ENCODE measurements at places on chromosomes 12 and 14. TPM values are rescaled to one million over a fixed set of nuclear protein-coding genes. Genes with fewer than 3 reads are reported as not detected.

NID2 gene
- total RNA-seq = 120 TPM

PYGL gene
- 95.0 TPM for total RNA-seq

PTGES3 gene
- 104 TPM for total RNA-seq

P2RX2 gene
- not detected for total RNA-seq

NPAS3 gene
- total RNA-seq = 0.78 TPM

ADCY4 gene
- total RNA-seq = 106 TPM

GDF3 gene
- not detected for total RNA-seq

DGKA gene
- 66.9 TPM for total RNA-seq

TSHR gene
- under 0.01 TPM for total RNA-seq

TAS2R7 gene
- total RNA-seq = not detected

RERG gene
- 6.3 TPM for total RNA-seq

LRFN5 gene
- total RNA-seq = not detected

OR10G3 gene
- total RNA-seq = not detected

VRTN gene
- total RNA-seq = not detected

COCH gene
- total RNA-seq = 0.13 TPM

RNF31 gene
- 37.8 TPM for total RNA-seq

IQSEC3 gene
- 0.65 TPM for total RNA-seq

AMN gene
- total RNA-seq = 0.13 TPM

ASCL1 gene
- total RNA-seq = not detected

ACACB gene
- total RNA-seq = 8.0 TPM

ELK3 gene
- total RNA-seq = 31.6 TPM

LHX5 gene
- not detected for total RNA-seq

Measured in articular chondrocyte of knee joint (primary cell).